ENCODE measurements at places on chromosomes 4 and X. TPM values are rescaled to one million over a fixed set of nuclear protein-coding genes. Genes with fewer than 3 reads are reported as not detected.

Gene MGAT4D
- not detected for total RNA-seq

Gene VGLL1
- total RNA-seq = not detected

Gene FRMPD3
- total RNA-seq = 0.03 TPM

Gene PAGE5
- total RNA-seq = 3.0 TPM

Gene GRID2
- not detected for total RNA-seq

Gene SYN1
- total RNA-seq = not detected

Gene DGKK
- not detected for total RNA-seq

Gene TMPRSS11D
- not detected for total RNA-seq

Gene TASL
- total RNA-seq = not detected

Gene PPP2R2C
- 10.6 TPM for total RNA-seq

Gene SMARCAD1
- total RNA-seq = 35.3 TPM

Gene NSUN7
- 1.2 TPM for total RNA-seq

Gene XPNPEP2
- total RNA-seq = not detected

Gene PDGFRA
- total RNA-seq = 0.10 TPM

Gene VSIG4
- not detected for total RNA-seq

Gene ENPEP
- not detected for total RNA-seq

Gene NEK1
- total RNA-seq = 7.8 TPM

Gene ETDA
- total RNA-seq = not detected

Gene SATL1
- not detected for total RNA-seq

Gene GUCY1A1
- 0.05 TPM for total RNA-seq

Gene GPR119
- total RNA-seq = not detected

Data from A172 (cell line).